ENCODE measurements at places on chromosomes 11 and 22.

GRCh38 chr11:76382209-76382608, 1.1 kb downstream of the GVQW3 start:
- no peak for DNase-seq

GRCh38 chr11:8288166-8288772, 24.6 kb upstream of the LMO1 start:
- no peak for DNase-seq

DNA sequence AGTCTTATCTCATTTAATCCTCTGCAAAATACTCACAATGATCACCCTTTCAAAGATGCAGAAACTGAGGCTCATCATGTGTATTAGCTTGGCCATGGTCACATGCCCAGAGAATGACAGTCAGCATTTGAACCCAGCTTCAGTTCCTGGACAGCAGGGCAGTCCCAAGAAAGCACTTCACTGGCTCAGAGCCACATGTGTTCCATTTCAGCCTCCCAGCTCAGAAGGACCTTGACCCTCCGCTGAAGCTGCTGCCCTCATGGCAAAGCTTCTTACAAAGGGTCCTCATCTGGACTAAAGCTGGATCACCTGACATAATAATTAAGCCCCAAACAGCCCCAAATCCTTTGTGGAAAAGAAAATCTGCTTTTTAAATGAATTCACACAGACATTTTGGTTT, 37.0 kb downstream of the TENM4 start:
- no peak for DNase-seq

- no peak for DNase-seq
These were observed 174.2 kb downstream of the BUD13 start for GRCh38 chr11:116598556-116598955.

DNA sequence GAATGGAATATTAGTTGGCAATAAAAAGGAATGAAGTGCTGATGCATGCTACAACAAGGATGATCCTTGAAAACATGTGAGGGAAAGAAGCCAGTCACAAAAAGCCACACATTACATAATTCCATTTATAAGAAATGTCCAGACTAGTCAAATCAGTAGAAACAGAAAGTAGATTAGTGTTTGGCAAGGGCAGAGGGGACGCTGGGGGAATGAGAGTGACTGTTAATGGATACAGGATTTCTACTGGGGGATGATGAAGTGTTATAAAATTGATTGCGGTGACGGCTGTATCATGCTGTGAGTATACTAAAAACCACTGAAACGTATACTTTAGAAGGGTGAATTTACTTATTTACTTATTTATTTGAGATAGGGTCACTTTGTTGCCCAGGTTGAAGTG, 57.9 kb downstream of the C11orf58 start:
- no peak for DNase-seq

DNA sequence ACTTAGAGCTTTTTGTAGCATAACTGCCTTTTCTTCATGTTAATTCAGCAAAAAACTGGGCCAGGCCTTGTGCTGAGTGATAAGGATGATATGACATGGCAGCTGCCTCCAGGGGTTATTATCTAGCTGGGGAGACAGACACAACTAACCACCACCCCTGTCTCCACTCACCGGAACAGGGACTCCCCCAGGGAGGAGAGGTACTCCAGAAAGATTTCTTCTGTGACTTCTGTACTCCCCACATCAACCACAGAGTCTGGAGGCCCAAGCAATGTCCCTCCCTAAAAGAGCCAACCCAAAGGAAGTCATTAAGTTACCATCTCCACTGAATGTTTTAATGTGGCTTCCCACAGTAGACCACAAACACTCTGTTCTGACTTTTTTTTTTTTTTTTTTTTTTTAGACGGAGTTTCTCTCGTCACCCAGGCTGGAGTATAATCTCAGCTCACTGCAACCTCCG, 14.3 kb upstream of the PMM1 start:
- no peak for DNase-seq

DNA sequence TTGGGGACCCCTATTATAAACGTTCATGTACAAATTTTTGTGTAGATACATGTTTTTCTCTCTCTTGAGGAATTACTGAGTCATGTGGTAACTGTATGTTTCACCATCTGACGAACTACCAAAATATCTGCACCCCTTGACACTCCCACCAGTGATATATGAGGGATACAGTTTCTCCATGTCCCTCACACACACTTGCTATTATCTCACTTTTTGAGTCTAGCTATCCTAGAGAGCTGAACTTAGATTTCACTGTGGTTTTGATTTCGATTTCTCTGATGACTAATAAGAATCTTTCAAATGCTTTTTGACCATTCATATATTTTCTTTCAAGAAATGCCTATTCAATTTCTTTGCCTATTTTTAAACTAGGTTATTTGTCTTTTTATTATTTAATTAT, 200.2 kb downstream of the PGR start:
- DNase-seq = no peak

GRCh38 chr22:24101966-24102365, 79.3 kb upstream of the SUSD2 start:
- no peak for DNase-seq

DNA sequence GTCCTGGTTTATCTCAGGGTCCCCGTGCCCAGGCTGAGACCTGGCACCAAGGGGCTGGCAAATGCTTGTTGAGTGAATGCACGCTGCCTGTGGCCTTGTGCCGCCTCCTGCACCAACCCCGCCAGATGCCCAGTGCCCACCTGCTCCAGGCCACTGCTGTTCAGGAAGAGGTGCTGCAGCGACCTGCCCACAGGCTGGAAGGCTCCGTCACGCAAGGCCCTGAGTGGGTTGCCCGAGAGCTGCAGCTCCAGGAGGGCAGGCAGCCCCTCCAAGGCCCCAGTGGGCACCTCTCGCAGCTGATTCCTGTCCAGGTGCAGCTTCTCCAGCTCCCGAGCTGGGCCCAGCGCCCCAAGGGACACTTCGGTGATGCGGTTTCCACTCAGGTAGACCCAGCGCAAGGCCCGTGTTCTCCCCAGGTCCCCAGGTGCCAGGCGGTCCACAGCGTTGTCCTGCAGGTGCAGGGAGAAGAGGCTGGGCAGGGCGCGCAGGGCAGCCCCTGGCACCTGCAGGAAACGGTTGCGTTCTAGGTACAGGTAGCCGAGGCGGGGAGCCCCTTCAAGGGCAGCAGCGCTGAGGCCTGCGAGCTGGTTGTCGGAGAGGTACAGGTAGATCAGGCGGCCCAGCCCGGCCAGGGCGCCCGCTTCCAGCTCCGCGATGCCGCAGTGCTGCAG, 3.6 kb downstream of the CHADL start:
- no peak for DNase-seq

DNA sequence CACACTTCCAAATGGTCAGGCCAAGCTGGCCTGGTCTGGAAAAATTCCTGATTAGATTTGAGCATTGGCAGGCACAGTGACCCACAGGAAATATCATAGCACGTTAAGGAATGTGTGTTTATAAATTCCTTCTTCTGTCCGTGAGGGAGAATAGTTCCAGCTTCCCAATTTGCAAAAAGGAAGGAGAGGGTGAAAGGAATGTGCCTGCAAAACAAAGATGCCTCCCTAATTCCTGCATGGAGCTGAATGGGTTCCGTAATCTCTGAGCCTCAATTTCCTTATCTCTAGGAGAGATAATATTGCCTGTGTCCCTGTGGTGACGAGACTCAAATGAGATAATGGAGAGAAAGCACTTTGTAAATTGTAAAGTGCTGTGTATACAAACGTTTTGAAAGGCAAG, 105.1 kb downstream of the FEZ1 start:
- DNase-seq = no peak

- DNase-seq = peak; percentile 36
These were observed 8.7 kb upstream of the C1QTNF6 start for GRCh38 chr22:37196539-37197450.

DNA sequence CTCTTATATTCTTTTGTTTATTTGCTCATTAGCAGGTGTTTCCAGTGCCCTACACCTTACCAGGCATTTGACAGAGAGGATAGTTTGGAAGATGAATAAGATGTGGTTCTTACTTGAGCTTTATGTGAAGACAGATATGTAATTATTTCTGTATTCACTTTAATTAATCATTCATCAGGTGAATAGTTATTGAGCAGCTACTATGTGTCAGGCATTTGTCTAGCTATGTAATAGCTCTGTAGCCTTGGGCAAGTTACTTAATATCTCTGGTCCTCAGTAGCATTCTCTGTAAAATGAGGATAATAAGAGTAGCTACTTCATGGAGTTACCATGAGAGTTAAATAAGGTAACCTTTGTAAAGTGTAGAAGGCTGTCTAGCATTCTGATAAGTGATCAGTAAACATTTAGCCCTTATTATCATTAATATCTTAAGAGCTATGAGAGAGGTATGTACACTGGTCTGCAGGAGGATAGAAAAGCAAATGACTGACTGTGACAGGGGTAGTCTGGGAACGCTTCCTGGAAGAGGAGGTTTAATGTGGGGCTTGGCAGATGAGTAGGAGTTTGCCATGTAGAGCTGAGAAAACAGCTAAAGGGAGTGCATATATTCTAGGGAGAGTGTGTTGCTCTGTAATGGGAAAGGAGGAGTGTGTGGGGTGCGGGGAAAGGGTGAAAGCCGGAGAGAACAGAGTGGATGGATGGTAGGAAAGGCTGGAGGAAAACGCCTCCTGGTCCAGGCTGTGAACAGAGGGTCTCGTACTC, 56.1 kb downstream of the MICAL2 start:
- DNase-seq = no peak

- no peak for DNase-seq
These were observed 12.0 kb upstream of the GDPD5 start for GRCh38 chr11:75537740-75538139.

DNA sequence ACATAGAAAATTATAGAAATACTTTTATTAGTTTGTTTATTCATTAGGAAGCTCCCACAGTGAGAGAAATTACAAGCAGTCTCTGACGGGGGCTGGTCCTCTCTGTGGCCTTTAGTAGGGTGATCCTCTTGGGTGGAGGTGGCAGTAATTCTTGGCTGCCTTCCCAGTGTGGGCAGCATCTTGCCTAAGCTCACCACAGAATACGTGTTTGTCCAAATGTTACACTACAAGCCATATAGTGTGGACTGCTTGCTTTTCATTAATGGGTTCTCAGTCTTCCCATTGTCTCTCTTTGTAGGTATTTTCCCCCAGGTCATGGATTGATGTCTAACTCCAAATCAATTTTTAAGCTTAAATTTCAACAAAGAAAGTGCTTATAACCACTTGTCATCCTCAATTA, 43.3 kb downstream of the ENDOD1 start:
- DNase-seq = no peak

- no peak for DNase-seq
These were observed 36.7 kb downstream of the AMOTL1 start for GRCh38 chr11:94804874-94805273.

DNA sequence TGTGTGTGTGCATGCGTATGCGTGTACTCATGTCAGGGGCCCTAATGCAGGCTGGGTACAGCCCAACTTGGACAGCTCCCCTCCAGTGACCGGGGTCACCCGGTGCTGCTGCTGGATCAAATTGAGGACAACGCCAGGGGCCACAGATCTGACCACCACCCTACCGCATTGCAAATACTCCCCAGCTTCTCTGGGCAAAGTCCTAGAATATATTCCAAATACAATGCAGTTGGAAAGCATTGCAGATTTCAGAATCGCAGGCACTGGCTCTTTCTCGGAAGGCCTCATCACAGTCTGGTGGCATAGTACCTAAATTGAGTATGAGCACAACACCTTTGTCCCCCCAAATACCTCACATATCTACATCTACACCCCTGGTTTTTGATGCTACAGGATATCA, 43.2 kb downstream of the MYO7A start:
- DNase-seq = no peak

DNA sequence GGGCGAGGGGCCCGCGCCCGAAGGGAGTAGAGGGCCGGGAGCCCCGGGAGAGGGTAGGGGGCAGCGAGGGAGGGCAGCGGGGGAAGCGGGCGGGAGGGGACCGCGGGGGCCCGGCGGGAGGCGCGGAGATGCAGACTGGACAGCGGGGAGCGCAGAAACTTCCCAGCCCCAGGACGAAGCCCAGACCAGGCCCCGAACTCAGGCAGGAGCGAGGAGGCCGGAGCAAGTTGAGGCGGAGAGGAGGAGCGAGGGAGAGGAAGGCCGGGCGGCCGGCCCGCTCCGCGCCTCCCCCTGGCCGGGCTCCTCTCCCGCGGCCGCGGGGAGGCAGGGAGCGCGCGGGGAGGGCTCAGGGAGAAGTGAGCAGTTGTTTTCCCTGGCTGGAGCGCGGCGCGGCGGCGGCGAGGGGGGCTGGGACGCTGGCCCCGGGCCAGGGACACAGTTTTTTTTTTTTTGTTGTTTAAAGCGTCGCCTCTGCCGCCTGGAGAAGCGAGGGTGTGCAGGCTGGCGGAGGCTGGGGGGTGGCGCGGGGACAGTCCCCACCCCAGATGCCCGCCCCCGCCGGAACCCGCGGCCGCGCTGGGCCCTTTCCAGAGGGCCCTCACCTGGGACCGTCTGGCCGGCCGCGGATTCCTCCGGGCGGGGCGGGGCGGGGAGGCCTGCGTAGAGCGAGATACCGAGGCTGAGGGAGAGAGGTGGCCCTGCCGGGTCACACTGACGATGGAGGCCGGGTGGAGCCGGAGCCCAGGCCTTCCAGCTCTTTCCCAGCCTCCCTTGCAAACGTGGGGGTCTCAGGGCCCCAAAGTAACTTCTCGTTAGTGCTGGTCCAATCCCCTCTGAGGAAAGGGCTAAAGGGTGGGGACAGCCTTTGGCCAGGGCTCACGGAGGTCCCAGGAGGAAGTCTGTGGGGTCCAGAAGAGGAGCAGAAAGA, at the start of gene LTBP3:
Gene LTBP3 (minus strand): TSS at position 358 of the 928 bp plus-strand sequence. CDS start 400 bp downstream, outside the sequence.
- DNase-seq = no peak

DNA sequence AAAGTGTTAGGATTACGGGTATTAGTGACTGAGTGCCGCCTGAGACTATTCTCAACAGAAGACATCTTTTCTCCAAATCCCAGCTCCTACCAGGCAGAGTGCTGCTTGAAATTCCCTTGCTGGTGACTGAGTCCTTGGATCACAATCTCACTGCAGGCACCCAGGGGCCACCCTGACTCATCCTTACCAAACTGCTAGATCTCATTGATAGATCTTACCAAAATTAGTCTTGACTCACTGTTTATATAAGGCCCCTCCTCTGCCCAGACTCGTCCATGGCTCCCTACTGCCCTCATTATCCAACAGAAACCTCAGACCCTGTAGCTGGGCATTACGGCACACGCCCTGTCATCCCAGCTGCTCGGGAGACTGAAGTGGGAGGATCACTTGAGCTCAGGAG, 14.7 kb downstream of the TBC1D10A start:
- peak; percentile 62 for DNase-seq

GRCh38 chr11:3632070-3632660, 9.6 kb downstream of the ART5 start:
- no peak for DNase-seq

GRCh38 chr11:35282221-35282882, 137.0 kb downstream of the SLC1A2 start:
- peak; percentile 14 for DNase-seq

- DNase-seq = peak; percentile 12
These were observed 138.9 kb downstream of the LUZP2 start for GRCh38 chr11:24635588-24636290.

DNA sequence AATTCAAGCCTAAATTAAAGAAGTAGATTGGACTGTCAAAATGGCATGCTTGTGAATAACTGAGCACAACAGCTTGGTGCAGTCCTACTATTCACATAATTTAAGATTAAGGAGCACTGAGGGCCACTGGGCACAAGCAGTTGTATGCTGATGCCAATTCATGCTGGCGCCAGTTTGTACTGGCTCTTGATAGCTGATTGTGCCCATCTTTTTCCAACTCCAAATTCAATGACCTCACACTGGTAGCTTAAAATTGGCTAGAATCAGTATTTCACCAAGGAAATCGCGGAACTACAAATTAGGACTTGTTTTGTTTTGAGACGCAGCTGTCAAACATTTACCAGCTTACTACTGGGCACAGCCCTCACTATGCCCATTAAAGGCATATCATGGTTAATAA, 969.2 kb downstream of the JRKL start:
- no peak for DNase-seq
